ENCODE measurements at places on chromosomes 5 and 9. TPM values are rescaled to one million over a fixed set of nuclear protein-coding genes. Genes with fewer than 3 reads are reported as not detected.

GRCh38 chr9:116238776-116239340 lies 85.3 kb downstream of the PAPPA start:
- H3K27ac ChIP-seq = no peak overlapping the region
- no peaks in the 10 kb centered on the region for H3K36me3 ChIP-seq
- no peaks in the 10 kb centered on the region for H3K4me1 ChIP-seq

The RMRP gene
- 4,025 TPM for total RNA-seq

The SLC4A9 gene
- total RNA-seq = not detected

GRCh38 chr9:112140936-112141335 lies 34.2 kb downstream of the SUSD1 start:
- no peaks in the 10 kb centered on the region for H3K27me3 ChIP-seq
- no peak for DNase-seq
- H3K36me3 ChIP-seq = peaks cover 6% of the 10 kb centered on the region
- H3K4me1 ChIP-seq = peaks cover 4% of the 10 kb centered on the region

GRCh38 chr5:83058726-83059125 lies 18.5 kb downstream of the TMEM167A start:
- H3K27me3 ChIP-seq = no peaks in the 10 kb centered on the region
- no peak for DNase-seq
- peaks cover 3% of the 10 kb centered on the region for H3K36me3 ChIP-seq
- H3K4me1 ChIP-seq = no peaks in the 10 kb centered on the region

DNA sequence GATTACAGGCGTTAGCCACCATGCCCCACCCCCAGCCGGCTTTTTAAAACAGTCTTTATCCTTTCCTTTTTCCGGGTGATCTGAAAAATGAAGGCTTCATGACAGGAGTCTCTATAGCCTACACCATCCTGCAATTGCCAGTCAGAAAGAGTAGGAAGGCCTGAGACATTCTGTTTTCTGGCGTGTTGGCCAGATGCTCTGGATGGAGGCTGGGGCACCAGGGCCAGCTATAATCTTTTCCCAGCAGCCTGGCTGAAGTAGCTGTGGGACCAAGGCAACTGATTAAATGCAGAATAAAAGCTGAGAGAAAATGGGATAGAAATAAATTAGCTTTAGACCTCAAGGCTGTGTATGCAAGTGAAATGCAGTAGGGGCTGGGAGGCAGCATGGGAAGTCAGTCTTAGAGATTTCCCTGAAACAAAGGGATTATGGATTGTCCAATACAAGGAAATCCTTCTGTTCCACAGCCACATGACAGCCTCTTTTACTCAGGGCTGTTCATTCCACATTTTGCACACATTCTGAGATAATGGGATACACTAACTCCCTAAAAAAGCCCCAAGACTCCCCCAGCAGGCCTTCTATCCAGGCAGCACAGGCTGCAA lies 116.0 kb upstream of the LRRTM2 start:
- H3K27me3 ChIP-seq = no peaks in the 10 kb centered on the region
- no peaks in the 10 kb centered on the region for H3K36me3 ChIP-seq
- H3K4me1 ChIP-seq = peaks cover 4% of the 10 kb centered on the region
- no peak overlapping the region for H3K27ac ChIP-seq
- H3K4me3 ChIP-seq = no peak overlapping the region

The PCDHA9 gene
- not detected for total RNA-seq

DNA sequence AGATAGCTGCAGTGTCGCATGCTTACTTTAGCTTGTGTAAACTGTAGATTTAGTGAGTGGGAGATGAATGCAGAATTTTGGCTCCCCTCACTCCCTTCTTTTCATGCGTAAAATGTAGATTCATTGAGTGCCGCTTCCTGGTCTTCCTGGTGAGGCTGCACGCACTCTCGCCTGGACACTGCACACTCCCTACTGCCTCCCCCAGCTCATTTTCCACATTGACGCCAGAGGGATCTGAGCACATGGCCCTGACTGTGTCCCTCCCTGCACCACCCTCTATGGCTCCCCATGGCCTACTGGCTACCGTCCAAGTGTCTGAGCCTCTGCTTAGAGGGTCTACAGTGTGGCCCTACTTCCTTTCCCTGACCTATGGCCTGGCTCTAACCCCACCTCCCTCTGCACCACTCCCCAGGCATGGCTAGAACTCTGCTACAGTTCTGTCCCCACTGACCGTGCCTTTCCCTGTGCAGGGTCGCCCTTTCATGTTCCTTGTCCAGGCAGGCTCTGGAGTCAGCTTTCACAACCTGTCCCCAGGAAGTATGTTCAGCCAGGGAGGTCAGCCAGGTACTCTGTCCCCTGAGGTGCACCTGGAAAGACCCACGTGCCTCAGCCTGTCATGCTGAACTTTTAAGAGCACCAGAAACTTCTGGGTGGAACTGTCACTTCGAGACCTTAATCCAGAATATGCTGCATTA lies 160.6 kb downstream of the COL23A1 start:
- no peak overlapping the region for H3K4me3 ChIP-seq
- H3K36me3 ChIP-seq = no peaks in the 10 kb centered on the region
- H3K27me3 ChIP-seq = no peaks in the 10 kb centered on the region

The CENPP gene
- total RNA-seq = 11.4 TPM

DNA sequence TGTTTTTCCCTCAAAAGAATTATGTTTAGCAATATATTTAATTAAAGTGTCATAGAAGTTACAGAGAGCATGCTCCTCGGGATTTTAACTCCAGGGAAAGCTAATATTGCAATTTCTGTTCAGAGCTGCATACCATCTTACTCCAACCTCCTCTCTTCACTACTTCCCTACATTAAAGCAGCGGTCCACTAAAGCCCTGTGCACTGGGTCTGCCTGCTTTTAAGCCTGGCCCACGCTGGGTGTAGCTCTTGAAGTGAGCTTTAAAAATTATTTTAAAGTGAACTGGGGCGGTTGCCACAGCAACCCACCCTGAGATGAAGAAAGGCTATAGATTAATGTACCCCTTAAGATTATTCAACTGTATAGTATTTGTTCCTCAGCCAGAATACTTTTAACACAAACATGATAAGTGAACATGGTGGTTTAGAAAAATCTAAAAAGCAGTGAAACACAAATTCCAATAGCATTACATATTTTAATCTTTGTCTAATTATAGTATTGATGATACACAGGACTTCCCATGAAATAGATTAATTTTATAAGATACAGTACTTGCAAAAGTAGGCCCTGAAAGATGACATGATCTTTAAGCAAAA lies 3.9 kb upstream of the MEF2C start:
- H3K4me1 ChIP-seq = 0 out of 2 replicates have a peak, but pooled peaks cover 5% of the 10 kb centered on the region
- no peak for DNase-seq
- no peak overlapping the region for H3K27ac ChIP-seq
- H3K36me3 ChIP-seq = no peaks in the 10 kb centered on the region

DNA sequence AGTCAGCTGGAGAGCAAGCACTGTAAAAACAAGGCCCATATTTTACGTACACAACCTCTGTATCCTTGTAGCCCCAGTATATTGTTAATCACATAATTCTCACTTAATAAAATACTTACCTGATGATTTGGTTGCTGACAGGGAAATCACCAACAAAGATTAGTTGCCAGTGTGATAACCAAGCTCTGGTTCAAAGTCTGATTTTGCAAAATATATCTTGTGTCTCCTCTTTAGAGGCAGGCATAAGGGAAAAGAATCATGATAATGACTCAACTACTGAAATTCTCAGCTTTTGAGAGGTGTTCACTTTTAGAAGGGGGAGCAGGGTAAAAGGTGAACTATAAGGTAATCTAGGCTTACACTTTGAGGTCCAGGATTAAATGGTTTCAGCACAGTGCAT lies 351.1 kb upstream of the CD180 start:
- H3K27ac ChIP-seq = no peak overlapping the region

DNA sequence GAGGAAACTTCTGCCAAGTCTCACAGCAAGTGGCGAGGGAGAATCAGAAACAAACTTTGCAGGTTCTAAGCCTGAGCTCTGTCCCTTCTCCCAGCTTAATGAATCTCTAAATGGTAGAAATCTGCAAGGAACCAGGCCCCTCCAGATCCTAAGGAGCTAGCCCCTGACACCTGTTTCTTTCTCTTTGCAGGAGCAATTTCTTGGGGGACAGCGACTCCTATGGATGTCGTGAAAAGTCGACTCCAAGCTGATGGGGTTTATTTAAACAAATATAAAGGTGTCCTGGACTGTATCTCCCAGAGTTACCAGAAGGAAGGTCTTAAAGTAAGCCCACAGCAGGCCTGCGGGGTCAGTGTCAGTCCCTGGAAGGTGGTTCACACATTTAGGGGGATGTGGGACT lies 21.8 kb downstream of the IL9 start:
- H3K4me1 ChIP-seq = peaks cover 43% of the 10 kb centered on the region
- H3K27ac ChIP-seq = no peak overlapping the region
- DNase-seq = no peak
- no peaks in the 10 kb centered on the region for H3K36me3 ChIP-seq
- no peak overlapping the region for H3K4me3 ChIP-seq

The IL11RA gene
- 0.83 TPM for total RNA-seq

The FCN2 gene
- total RNA-seq = not detected

The GAS1 gene
- total RNA-seq = not detected

DNA sequence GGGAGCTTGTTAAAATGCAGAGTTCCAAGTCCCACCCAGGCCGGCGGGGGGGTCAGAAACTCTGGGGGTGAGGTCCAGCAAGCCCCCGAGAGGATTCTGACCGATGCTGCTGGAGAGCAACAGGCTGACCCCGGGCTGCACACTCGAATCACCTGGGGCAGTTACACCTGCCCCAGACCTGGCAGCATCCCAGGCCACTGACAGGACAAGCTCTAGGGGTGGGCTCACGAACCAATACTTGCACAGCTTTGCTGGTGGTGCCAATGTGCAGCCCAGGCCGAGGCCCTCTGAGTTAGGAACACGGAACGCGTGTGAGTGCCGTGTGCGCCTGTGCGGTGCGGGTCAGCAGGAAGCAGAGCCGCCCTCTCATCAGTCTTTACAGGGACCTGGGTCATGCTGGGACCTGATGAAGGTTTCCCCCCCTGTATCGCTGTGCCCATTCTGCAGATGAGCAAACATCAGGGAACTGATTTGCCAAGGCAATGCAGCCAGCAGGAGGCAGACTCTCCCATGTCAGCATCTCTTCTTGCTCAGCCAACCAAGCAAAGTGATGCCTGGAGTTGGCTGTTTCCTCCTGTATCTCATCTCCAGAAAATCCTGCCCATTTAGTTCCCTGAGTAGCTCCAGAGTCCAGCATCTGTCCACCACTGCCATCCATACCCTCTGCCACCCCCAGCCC lies 16.3 kb downstream of the FAM163B start:
- no peaks in the 10 kb centered on the region for H3K36me3 ChIP-seq
- peaks cover 42% of the 10 kb centered on the region for H3K27me3 ChIP-seq
- DNase-seq = no peak
- H3K4me1 ChIP-seq = no peaks in the 10 kb centered on the region
- H3K27ac ChIP-seq = no peak overlapping the region

The RCL1 gene
- 31.6 TPM for total RNA-seq

DNA sequence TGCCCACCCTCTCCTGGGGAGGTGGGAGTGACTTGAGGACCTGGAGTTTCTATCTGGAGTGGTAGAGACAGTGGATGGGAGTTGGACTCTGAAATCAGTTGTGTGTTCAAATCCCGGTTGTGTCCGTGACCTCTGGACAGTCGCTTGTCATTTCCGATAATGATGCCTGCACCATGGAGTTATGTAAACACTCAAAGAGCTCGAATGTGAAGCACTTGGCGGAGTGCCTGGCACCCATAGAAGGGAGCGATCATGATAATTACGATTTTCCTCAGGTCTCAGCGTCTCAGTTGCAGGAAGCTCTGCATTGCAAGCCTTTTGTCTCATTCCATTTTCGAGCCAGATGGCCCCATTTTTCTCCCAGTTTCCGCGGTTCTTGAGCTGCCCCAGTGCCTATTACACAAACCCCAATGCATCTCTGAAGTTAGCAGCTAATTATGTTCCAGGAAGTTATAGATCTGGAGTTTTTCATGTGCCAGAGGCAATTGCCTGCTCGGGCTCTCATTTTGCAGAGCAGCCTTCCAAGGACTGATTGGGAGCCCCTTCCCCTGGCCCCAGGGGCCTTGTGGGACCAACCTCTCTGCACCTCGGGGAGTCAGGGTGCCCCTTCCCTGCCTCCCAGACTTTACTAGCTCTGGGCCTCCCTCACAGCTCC lies 175.5 kb upstream of the MVB12B start:
- peak overlapping the region; percentile 44 for H3K4me3 ChIP-seq
- no peaks in the 10 kb centered on the region for H3K27me3 ChIP-seq
- H3K36me3 ChIP-seq = no peaks in the 10 kb centered on the region
- DNase-seq = peak; percentile 72
- peak overlapping the region; percentile 9 for H3K27ac ChIP-seq
- H3K4me1 ChIP-seq = peaks cover 58% of the 10 kb centered on the region

GRCh38 chr5:146528236-146528635 lies 12.2 kb upstream of the GPR151 start:
- no peak for DNase-seq
- no peaks in the 10 kb centered on the region for H3K27me3 ChIP-seq
- no peak overlapping the region for H3K27ac ChIP-seq
- H3K4me1 ChIP-seq = no peaks in the 10 kb centered on the region

The TXNDC8 gene
- total RNA-seq = not detected

The TLX3 gene
- total RNA-seq = not detected

DNA sequence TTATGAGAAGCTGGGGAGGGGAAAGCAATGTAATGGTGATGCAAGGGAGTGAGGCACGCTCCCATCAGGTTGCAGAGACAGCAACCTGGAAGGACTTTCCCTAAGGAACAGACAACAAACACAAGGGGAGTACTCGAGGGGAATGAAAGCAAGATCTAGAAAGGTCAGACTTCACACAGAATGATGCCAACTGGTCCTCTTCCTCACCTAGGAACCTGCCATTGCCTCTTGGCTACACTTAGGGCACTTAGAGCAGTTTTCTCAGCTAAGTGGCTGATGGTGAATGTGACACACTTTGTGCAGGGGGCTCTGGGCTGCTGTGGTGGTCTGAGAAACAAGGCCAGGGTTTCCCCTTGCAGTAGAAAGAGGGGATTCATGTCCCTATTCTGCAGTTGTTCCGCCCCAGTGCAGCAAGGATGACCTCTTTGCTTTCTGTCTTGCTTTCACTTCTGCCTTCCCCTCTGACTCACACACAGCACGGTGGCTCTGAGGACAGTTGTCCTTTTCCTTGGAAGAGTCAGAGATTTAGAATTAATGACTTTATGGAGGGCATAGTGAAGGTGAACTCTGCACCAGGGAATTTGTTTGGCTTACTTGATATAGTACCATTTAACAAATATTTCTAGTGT lies 394.0 kb upstream of the KLF4 start:
- DNase-seq = no peak
- no peak overlapping the region for H3K27ac ChIP-seq
- H3K4me3 ChIP-seq = no peak overlapping the region

The NUTM2F gene
- 0.07 TPM for total RNA-seq

The JAKMIP2 gene
- total RNA-seq = 2.1 TPM

GRCh38 chr5:147822686-147823491 lies 8.6 kb downstream of the SPINK1 start:
- H3K4me3 ChIP-seq = no peak overlapping the region
- H3K27ac ChIP-seq = no peak overlapping the region
- H3K4me1 ChIP-seq = peaks cover 10% of the 10 kb centered on the region
- no peaks in the 10 kb centered on the region for H3K36me3 ChIP-seq
- peak; percentile 17 for DNase-seq

- H3K4me1 ChIP-seq = peaks cover 20% of the 10 kb centered on the region
- no peak overlapping the region for H3K4me3 ChIP-seq
- no peak overlapping the region for H3K27ac ChIP-seq
These were observed 7.4 kb upstream of the AMACR start for GRCh38 chr5:34015120-34015822.

GRCh38 chr5:101678481-101679193 lies 617.4 kb downstream of the SLCO4C1 start:
- H3K36me3 ChIP-seq = no peaks in the 10 kb centered on the region
- no peaks in the 10 kb centered on the region for H3K27me3 ChIP-seq
- no peak overlapping the region for H3K4me3 ChIP-seq
- DNase-seq = peak; percentile 52
